Activated CD4-positive, alpha-beta T cell treated with anti-CD3 and anti-CD28 coated beads, Interleukin-2, amount 10 ng/mL, durations not matched to agents 7 days and 5 days (primary cell): ENCODE measurements at places on chromosomes 3 and 15.

GRCh38 chr3:17626395-17626794 lies 116.0 kb downstream of the TBC1D5 start:
- DNase-seq = no peak

- DNase-seq = no peak
These were observed 223.7 kb downstream of the MAGI1 start for GRCh38 chr3:65814845-65815578.

GRCh38 chr15:53807501-53807900 lies 48.0 kb upstream of the WDR72 start:
- no peak for DNase-seq

GRCh38 chr15:69075440-69075839 lies 60.9 kb downstream of the NOX5 start:
- no peak for DNase-seq

GRCh38 chr3:130834476-130834875 lies 59.4 kb upstream of the ATP2C1 start:
- DNase-seq = no peak

DNA sequence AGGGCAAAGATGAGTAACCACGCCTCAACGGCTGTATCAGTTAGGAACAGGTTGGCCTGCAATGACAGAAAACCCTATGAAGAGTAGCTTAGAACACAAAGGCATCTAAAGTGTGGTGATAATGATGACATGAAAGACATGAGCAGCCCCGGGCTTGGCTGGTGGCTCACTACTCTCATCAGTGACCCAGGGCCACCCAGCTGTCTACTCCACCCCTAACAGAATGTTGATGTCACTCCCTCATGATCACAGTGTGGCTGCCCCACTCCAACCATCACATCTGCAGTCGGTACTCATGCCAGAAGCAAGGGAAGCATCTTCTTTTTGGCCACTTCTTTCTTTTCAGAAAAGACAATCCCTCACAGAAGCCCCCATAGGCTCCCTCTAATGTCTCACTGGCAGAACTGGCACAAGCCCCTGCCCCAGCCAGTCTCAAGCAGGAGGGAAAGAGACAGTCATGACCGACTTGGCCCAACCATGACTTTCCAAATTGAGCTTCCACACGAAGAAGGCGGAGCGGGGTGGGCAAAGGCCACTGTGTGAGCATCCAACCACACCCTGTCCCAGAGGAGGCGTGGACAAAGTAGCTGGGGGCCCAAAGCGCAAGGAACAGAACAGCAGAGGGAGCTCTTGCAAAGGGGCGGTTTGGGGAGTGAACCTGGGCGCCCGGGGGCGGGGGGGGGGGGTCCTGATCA lies 72.0 kb upstream of the IQSEC1 start:
- DNase-seq = no peak
